Cardiac muscle cell (in vitro differentiated cells and primary cell): ENCODE measurements at places on chromosomes 1 and 21. TPM values are rescaled to one million over a fixed set of nuclear protein-coding genes. Genes with fewer than 3 reads are reported as not detected.

Gene IFI44
- not detected in 2 replicates for polyA plus RNA-seq

Gene FYB2
- polyA plus RNA-seq = 0.45 and 1.3 TPM in 2 replicates

Gene OR10K1
- not detected in 2 replicates for polyA plus RNA-seq

Gene PLA2G2C
- not detected in 2 replicates for polyA plus RNA-seq

GRCh38 chr1:222204475-222204874 lies 343.4 kb downstream of the HHIPL2 start:
- H3K4me3 ChIP-seq = no peak overlapping the region
- H3K27me3 ChIP-seq = no peaks in the 10 kb centered on the region
- H3K4me1 ChIP-seq = no peaks in the 10 kb centered on the region
- H3K27ac ChIP-seq = no peak overlapping the region

- peaks cover 30% of the 10 kb centered on the region for H3K36me3 ChIP-seq
- H3K27me3 ChIP-seq = no peaks in the 10 kb centered on the region
- peak; percentile 16 for DNase-seq
- H3K4me3 ChIP-seq = peak overlapping the region; percentile 93
- peak overlapping the region; percentile 95 for H3K27ac ChIP-seq
- H3K4me1 ChIP-seq = peaks cover 7% of the 10 kb centered on the region
Observed at GRCh38 chr1:101238031-101238628, 1.3 kb downstream of the S1PR1 start.

GRCh38 chr1:22788254-22788661 lies 77.6 kb downstream of the EPHB2 start:
- H3K27ac ChIP-seq = no peak overlapping the region
- H3K36me3 ChIP-seq = peaks cover 5% of the 10 kb centered on the region
- no peaks in the 10 kb centered on the region for H3K27me3 ChIP-seq
- H3K4me3 ChIP-seq = no peak overlapping the region
- DNase-seq = no peak
